NCI-H345 (cell line): ENCODE measurements at places on chromosomes 12 and 14.

DNA sequence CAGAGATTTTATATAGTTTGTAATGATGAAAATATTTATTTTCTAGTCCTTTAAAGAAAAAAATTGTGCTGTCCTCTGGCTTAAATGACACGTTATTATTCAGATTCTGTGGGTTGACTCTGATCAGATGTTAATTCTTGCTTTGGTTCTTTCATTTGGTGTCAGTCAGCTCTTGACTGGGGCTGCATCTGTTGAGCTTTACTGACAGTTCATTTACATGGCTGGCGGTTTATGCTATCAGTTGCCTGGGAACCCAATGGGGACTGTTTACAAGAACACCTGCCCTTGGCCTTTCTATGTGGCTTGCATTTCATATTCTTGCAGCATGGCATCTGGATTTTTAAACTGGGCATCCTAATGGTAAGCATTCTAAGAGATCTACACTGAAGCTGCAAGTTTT, 667.1 kb upstream of the FBXO33 start:
- peak; percentile 9 for DNase-seq

- DNase-seq: no peak
These were observed 344.5 kb downstream of the AEBP2 start for GRCh38 chr12:19783547-19784444.

- DNase-seq: peak; percentile 65
These were observed 1.1 kb downstream of the PDE3A start for GRCh38 chr12:20369305-20370013.

GRCh38 chr14:104116756-104117340, 21.5 kb upstream of the KIF26A start:
- DNase-seq: no peak

DNA sequence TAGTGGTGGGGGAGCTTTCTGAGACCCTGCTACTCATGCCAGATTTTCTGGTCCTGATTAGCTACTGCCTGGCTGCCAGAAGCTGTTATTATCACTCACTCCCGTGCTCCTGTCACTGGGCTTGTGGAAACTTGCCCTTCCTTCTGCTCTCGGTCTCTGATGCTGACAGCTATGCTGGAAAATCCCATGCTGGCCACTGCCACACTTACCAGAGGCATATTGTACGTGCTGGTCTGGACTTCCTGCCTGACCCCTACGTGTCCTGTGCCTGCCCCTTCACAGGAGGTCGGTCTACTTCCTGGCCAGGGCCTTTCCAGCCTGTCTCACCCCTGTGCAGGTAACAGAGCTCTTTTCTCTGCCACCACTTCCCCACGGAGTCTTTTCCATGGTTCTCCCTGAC, 149.4 kb upstream of the PLEKHG7 start:
- peak; percentile 43 for DNase-seq
